ENCODE measurements at places on chromosomes 2 and 18.

- no peak for DNase-seq
- no peaks in the 10 kb centered on the region for H3K27me3 ChIP-seq
- H3K4me1 ChIP-seq: no peaks in the 10 kb centered on the region
- no peak overlapping the region for H3K27ac ChIP-seq
- H3K36me3 ChIP-seq: peaks cover 2% of the 10 kb centered on the region
Measured at GRCh38 chr2:239889641-239890121, 135.5 kb downstream of the NDUFA10 start.

DNA sequence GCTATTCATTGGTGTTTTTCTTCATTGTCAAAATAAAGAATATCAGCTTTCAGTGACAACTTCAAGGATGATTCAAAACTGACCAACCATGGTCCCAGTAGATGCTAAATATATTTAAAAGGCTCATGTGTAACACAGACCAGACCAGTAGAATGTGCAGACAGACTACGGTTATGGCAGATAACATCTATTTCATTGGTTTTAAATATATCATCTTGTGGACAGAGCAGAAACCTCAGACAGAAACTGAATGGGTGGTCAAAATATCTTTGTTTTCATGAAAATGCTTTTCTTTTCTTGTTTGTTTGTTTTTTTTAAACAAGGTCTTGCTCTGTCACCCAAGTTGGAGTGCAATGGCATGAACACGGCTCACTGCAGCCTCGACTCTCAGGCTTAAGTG, 107.4 kb upstream of the CREB1 start:
- no peaks in the 10 kb centered on the region for H3K27me3 ChIP-seq
- no peak overlapping the region for H3K27ac ChIP-seq
- H3K4me3 ChIP-seq: no peak overlapping the region
- peaks cover 12% of the 10 kb centered on the region for H3K4me1 ChIP-seq

DNA sequence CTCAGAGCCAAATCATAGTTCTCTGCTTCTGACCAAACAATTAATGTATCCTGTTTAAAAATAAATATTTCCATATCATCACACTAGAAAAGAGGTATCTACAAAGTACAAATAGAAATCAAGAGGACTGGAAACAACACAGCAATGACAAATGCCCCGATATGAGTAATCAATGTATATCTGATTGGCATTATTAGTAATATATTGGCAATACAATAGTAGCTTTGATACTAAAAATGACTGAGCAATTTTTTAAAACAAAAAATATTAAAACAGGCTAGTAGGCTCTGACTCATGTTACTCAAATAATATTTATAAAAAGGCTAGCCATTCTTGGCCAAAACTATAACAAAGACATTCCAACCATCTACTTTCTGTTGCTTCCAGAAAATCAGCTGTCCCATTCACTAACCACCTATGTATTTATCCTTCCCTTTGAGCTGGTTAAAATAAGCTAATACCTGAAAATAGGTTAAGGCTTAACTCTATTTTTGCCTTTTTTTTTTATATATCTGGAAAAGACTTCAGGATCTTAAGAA, 13.3 kb downstream of the PPP4R3B start:
- no peak for DNase-seq
- H3K4me3 ChIP-seq: no peak overlapping the region
- no peaks in the 10 kb centered on the region for H3K27me3 ChIP-seq
- peaks cover 20% of the 10 kb centered on the region for H3K36me3 ChIP-seq
- no peaks in the 10 kb centered on the region for H3K4me1 ChIP-seq

DNA sequence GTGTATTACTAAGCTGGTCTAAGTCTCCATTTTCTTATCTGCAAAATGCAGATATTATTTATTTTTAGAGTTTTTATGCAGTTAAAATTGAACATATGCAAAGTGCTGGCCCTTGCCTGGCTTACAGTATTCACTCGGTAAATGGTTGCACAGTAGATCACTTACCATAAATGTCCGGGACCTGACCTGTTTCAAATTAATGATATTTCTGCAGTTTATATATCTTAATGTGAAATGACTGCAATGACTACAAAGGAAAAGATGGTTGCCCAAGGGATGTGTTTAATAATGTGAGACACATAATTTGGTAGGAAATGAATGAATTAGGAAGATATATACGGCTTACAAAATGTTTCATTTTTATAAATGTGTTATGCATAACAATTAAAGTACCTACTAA, 37.1 kb downstream of the LRRC30 start:
- H3K36me3 ChIP-seq: no peaks in the 10 kb centered on the region
- no peak for DNase-seq
- H3K27me3 ChIP-seq: no peaks in the 10 kb centered on the region
- H3K4me3 ChIP-seq: no peak overlapping the region
- H3K4me1 ChIP-seq: no peaks in the 10 kb centered on the region

DNA sequence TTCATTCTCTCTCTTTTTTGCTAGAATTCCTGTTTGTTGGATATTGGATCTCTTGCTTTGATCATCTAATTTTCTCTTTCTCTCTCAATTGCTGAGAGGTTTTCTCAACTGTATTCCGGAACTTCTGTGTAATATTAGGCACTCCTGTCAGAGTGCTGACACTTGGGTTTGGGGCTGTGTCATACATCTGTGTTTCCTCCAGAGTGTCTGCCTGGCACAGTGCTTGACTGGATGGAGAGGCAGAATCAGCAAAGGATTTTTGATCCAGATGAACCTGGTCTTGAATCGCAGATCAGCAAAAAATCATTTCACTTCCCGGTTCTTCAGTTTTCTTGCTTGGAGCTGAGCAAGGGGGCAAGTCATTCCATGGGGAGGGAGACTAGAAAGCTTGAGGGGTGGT, 87.7 kb upstream of the CXCR4 start:
- H3K27ac ChIP-seq: no peak overlapping the region
- H3K4me1 ChIP-seq: no peaks in the 10 kb centered on the region
- DNase-seq: no peak
- no peak overlapping the region for H3K4me3 ChIP-seq
- peaks cover 2% of the 10 kb centered on the region for H3K36me3 ChIP-seq

GRCh38 chr2:66682476-66682875, 247.6 kb downstream of the MEIS1 start:
- H3K36me3 ChIP-seq: no peaks in the 10 kb centered on the region
- no peaks in the 10 kb centered on the region for H3K27me3 ChIP-seq
- H3K4me3 ChIP-seq: no peak overlapping the region
- no peak overlapping the region for H3K27ac ChIP-seq
- peaks cover 7% of the 10 kb centered on the region for H3K4me1 ChIP-seq

DNA sequence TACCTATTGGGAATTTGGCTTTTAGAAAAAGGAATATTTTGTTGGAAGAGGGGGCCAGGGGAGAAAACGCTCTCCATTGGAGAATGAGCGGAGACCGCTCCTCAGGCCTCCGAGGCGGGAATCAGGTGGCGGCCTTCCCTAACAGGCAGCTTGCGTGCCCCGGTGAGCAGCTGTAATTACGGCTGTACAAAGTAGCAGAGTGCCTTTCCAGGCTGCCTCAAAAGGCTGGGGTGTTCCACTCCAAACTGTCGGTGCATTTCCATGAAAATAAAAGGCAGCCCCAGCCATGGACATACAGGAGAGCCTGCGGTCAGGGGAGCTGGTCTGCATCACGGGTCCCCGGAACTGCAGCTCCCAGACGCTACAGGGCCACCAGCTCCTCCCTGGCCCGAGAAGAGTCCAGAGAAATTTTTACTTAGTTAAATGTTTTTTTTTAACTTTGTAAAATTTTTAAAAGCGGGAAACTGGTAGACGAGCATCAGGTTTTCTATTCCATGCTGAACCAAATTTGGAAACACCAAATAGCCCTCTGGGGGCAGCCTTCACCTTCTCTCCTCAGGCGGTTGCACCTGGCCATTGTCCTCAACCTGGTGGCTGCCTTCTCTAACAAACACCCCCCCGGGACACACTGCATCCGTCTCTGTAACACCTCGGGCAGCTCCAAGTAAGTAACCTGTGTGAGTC, 209.3 kb upstream of the SALL3 start:
- DNase-seq: peak; percentile 62
- H3K4me3 ChIP-seq: no peak overlapping the region
- H3K27ac ChIP-seq: no peak overlapping the region
- no peaks in the 10 kb centered on the region for H3K4me1 ChIP-seq
